Esophagus squamous epithelium (tissue), 5 donors: ENCODE measurements at places on chromosomes 4 and X.

- DNase-seq = no peak
Observed at GRCh38 chr4:113563691-113564378, 197.7 kb downstream of the CAMK2D start.

- no peak for DNase-seq
Observed at GRCh38 chr4:186069729-186070128, 773 bp downstream of the TLR3 start.

DNA sequence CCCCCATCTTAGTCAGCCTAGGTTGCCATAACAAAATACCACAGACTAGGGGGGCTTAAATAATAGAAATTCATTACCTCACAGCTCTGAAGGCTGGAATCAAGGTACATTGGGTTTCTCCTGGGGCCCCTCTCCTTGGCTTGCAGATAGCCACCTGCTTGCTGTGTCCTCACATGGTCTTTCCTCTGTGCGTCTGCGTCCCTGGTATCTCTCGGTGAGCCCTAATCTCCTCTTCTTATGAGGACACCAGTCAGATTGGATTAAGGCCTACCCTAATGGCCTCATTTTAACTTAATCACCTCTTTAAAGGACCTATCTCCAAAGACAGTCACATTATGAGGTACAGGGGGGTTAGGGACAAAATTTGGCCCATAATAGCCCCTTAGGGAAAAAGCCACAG is 98.0 kb downstream of the SH3KBP1 start:
- DNase-seq = no peak

- DNase-seq = no peak
Observed at GRCh38 chr4:102348701-102349100, 3.4 kb upstream of the SLC39A8 start.

- DNase-seq = no peak
Observed at GRCh38 chrX:54419559-54420302, 20.5 kb upstream of the TSR2 start.

DNA sequence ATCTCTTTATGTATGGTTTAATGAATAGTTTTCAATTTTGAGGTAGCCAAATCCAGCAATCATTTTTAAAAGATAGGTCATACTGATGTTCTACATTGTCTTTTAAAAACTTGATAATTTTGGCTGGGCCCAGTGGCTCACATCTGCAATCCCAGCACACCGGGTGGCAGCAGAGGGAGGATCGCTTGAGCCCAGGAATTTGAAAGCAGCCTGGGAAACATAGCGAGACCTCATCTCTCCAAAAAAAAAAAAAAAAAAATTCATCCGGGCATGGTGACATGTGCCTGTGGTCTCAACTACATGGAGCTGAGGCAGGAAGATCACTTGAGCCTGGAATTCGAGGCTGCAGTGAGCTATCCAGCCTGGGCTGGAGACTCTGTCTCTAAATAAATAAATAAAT is 419.8 kb downstream of the GALNTL6 start:
- DNase-seq = no peak

DNA sequence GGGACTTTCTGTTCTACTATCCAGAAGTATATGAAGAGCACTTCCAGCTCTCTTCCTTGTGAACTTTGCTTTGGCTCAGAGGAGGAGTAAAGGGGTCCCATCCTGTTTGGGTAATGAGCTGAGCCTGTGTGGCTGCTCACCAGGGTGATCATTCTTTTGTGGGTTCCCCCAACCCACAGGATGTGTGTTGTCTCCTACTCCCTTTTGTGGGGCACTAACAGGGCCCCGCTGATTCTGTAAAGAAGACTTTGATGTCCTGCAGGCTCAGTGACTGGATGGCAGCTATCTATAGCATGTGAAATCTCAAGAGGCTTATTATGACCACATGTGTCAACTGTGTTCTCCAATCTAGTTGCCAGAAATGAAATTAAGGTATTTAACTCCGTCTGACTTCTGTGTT is 40.8 kb downstream of the ZNF518B start:
- DNase-seq = no peak

DNA sequence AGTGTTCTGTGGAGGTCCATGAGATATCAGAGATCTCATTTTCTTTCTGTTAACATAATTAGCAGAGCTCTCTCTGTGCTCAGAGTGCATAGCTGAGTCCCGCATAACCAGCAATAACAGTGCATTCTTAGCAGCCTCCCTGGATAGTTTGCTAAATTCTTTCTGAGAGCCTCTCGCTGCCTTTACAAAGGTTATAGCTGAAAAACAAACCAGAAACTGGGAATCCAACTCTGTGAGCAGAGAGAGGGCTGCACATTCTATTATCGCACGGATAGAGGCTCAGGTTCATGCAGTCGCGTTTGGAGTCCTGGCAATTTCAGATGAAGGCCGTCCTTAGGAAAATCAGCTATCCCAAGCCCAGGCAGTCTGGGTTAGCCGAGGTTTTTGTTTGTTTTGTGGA is 1.2 kb downstream of the ENPP6 start:
- no peak for DNase-seq
